IPS DF 19.7 (cell line): ENCODE measurements at places on chromosomes 3 and 15.

DNA sequence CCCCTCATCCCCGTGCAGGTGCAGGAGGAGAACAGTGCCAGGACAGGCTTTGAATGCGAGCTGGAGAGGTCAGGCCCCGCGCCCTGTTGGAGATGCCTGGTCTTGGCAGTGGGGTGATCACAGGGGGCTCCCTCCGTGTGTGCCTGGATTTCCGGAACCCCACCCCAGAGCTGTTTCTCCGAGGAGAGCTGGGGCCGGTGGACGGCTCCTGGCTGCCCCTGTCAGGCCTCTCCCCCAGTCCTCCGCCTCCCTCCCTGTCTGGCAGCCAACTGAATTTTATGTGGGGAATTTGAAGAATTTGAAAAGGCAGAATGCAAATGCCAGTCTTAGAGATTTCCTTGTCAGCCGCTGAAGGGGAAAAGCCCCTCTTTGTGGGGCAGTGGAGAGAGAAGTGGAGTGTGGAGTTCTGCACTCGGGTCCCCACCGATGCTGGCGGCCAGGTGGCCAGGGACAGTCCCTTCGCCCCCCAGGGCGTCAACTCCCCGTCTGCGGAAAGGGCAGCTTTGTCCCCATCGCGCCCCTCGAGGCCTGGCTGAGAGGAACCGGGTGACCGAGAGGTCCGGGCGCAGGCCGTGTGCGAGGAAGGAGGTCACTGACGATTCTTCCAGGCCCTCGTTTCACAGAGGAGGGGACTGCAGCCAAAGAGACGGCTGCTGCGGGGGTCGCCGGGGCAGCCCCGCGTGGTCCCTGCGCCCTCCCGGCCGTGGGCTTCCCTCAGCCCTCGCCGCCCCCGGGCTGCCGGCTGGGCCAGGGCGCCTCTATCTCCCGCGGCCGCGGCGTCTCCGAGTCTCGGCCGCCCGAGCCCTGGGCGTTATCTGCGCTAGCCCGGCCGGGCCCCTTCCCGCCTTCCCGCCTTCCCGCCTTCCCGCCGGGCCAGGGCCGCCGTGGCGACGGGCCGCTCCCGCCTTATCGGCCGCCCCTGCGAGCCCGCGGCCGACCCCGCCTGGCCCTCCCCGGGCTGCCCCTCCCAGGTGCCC, 56.0 kb upstream of the LCTL start:
- DNase-seq = peak; percentile 50

- no peak for DNase-seq
These were observed 149.7 kb upstream of the CDIN1 start for GRCh38 chr15:36429707-36430106.

GRCh38 chr3:48770192-48770502, 53.1 kb upstream of the IP6K2 start:
- DNase-seq = no peak

- no peak for DNase-seq
These were observed 30.2 kb upstream of the AMOTL2 start for GRCh38 chr3:134404366-134404885.

- DNase-seq = no peak
These were observed 165.3 kb upstream of the MCTP2 start for GRCh38 chr15:94066046-94066445.

DNA sequence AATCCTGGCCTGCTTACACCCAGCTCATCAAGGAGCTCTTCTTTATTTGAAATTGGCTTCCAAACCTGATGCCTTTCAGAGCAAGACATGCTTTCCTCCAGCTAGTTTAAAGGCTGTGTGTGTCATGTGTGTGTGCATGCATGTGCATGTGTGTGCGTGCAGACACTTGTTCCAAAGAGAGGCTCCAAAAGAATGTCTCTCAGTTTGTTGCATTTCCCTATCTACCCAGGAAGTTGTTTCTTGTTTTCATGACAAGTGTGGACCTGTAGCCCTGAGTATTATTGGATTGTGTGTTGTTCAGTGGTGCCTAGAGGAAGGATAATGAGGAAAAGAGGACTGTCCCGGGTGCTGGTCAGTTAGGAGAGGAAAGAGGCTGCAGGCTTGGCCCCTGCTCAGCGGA, 240.0 kb downstream of the THSD4 start:
- no peak for DNase-seq

DNA sequence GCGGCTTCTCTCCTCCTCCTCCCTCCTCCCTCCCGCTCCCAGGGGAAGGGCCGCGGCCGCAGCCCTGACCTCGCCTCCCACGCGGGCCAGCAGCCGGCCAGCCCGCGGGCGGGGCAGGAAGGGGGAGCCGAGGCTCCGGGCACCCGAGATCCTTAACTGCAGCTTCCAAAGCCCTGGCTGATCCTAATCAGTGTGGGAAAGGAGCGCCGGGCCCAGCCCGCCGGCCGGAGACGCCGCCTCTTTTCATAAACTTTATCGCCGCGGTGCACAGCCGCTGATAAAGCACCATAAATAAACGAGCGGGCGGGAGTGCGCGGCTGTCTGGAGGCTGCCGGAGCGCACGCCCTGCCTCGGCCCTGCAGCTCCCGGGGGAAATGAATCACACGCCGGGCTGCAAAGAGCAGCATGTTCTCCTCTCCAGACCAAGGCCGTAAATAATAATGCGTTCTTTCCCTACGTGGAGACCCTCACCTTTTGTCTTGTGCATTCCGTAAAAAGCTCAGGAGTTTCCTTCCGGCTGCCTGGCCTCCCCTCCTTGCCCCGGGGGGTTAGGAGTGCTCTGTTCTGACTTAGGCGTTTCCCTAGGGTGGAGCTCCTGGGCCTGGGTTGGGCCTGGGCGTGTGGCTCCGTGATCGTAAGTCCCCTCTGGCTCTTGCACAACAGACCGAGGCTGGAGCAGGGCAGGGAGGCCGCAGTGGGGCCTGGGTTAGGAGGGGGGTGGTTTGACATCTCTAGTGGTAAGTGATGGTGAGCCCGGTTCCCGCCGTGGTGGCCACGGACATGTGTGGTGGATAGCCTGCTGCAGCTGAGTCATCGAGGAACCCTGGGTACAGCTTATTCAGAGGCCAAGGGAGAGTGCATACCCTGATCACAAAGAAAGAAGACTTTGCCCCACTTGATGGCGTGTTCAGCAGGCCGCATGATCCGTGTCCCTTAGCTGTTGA, 132.6 kb upstream of the HES1 start:
- no peak for DNase-seq

DNA sequence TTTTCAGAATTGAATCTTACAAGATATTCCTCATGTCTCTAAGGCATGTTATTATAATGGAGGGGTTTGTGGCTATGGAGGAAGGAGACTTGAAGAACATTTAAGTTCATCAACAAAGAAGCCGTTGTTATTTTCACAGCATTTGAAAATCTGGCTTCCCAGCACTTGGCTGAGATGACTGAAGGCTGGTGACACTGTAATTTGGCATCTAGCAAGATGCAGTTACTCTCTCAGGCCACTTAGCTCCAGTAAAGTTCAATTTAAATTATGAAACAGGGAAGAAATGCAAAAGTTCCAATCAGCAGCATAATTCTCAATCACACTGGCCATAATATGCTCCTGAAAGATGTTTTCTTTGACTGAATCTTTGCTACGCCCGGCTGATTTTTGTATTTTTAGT, 139.4 kb upstream of the NUDT16 start:
- DNase-seq = no peak

DNA sequence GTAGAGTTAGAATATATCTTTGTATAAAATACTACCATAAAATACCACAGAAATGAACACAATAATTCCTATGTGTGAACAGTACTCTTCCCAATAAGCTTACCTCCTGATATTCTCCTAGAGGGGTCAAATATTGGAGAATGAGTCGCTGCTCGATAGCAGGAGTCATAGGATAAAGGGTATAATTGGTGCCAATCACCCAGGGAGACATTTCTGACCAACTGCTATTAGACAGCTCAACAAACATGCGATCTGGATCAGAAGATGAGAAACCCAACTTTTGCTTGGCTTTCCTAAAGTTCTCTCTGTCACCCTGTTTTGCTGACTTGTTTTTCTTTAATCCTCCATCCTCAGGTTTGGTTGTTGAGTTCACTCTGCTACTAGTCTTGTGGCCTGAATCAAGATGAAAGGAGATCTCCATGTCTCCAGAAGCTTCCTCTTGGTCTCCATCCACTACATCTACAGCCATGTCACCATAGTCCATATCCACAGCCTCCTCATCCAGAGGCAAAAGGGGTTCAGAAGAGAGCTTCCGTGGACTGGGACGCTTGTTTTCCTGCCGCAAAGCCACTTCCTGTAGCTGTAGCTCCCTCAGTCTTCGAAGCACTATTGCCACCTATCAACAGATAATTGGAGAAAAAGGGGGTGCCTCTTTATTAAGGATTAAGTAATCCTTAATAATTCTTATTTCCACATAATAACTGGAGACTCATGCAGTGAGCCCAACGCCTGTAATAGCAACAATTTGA, 50.4 kb downstream of the RBM15B start:
- no peak for DNase-seq
